ENCODE measurements at places on chromosomes 5 and 9.

- no peak for DNase-seq
Measured at GRCh38 chr9:14278291-14278721, 35.6 kb downstream of the NFIB start.

GRCh38 chr9:14260101-14260500, 53.8 kb downstream of the NFIB start:
- DNase-seq = no peak

- no peak for DNase-seq
Measured at GRCh38 chr5:10306806-10307205, 896 bp downstream of the CMBL start.

DNA sequence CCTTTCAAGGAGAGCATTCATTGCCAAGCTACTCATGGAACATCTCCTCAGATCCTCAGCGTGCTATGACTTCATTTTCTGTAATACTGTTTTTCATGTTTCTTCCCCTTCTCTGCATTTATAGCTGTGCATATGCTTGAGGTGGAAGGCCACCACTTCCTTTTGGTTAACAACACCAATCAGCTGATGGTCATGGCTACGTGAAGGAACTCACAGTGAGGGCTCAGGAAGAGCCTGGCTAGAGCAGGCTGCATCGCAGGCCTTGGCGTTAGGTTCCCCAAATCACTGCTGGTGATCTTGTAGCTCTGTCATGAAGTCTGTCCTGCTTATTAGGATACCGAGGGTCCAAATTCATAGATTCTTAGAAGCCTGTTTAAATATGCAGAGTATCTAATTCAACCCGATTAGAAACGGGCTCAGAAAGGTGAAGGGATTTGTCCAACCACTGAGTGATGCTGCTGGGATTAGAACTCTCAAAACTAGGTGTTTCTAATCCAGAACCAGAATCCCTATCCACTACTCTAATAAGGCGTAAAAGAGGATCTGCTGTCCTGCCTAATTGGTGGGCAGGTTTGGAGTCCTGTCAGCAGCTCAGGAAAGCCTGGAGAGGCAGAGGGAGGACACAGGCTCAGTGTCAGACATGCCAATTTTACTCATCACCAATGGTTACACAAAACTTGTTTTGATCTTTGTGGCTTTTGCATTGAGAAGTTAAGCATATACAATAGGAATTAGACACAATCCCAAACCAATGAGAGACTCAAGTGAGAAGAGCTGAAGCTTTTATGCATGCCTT, 7.5 kb downstream of the SYK start:
- DNase-seq = no peak

- peak; percentile 66 for DNase-seq
Measured at GRCh38 chr9:114276908-114277821, 45.7 kb upstream of the ORM1 start.

DNA sequence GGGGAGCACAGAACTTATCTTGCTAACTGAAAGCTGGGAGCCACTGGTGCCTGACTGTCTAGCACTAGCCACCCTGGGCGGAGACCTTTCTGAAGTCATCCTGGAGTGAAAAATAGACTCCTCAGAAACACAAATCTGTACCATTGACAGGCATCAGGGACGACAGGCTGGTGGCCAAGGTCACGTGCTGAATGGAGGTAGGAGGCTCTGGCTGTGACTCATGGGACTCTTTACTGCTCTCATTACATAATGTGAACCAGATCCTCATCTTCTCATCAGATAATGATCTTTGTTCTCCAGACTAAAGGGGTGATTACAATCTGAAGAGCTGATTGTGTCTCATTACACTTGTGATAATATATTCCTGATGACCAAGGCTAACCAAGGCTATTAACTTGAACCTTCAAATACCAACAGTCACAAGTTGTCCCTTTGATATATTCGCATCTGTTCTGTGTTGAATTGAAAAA, 91.8 kb downstream of the SEMA5A start:
- no peak for DNase-seq

GRCh38 chr5:1193591-1193985, 7.8 kb upstream of the SLC6A19 start:
- DNase-seq = no peak

DNA sequence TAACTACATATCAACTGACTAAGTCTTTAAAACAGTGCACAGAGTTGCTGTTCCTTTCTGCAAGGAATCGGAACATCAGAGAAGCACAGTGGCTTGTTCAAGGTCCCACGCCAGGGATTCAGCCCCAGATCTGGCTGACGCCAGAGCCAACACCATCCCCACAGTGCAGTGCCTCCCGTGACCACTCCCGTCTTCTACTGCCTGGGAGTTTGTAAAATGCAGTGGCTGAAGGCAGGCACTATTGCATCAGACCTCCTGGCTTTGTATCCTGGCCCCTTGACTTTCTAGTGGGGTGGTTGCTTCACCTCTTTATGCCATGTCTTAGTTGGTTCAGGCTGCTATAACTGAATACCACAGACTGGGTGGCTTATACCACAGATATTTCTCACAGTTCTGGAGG, 131.0 kb downstream of the NSG2 start:
- no peak for DNase-seq

GRCh38 chr9:76342201-76342600, 52.0 kb downstream of the RFK start:
- no peak for DNase-seq

DNA sequence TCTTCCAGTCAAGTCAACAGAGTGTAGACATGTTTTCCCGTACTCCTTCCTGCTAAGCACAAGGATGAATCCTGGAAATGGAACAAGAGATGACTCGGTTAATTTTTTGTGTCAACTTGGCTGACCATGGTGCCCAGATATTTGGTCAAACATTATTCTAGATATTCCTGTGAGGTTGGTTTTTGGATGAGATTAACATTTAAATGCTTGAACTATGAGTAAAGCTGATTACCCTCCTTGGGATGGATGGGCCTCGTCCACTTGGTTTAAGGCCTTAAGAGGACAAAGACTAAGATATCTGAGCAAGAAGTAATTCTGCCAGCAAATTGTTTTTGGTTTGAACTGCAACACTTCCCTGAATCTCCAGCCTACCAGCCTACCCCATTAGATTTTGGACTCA, 338.1 kb upstream of the MSX2 start:
- DNase-seq = no peak

- DNase-seq = no peak
Measured at GRCh38 chr9:72779614-72780013, 173.2 kb downstream of the ALDH1A1 start.

GRCh38 chr5:168531987-168532864, 3.1 kb downstream of the FBLL1 start:
- DNase-seq = no peak

GRCh38 chr5:149731617-149732323, 1.7 kb downstream of the PPARGC1B start:
- peak; percentile 84 for DNase-seq

- no peak for DNase-seq
Measured at GRCh38 chr9:69945671-69946141, 97.9 kb upstream of the MAMDC2 start.

Data from left forelimb (tissue), 1 donor.